Inflammatory macrophage treated with lipopolysaccharide for 1 hour (primary cell): ENCODE measurements at places on chromosomes 7 and 10.

- DNase-seq = peak; percentile 31
These were observed 20.0 kb downstream of the XPNPEP1 start for GRCh38 chr10:109902992-109903947.

- DNase-seq = no peak
These were observed 893.9 kb upstream of the POT1 start for GRCh38 chr7:125823538-125823937.

DNA sequence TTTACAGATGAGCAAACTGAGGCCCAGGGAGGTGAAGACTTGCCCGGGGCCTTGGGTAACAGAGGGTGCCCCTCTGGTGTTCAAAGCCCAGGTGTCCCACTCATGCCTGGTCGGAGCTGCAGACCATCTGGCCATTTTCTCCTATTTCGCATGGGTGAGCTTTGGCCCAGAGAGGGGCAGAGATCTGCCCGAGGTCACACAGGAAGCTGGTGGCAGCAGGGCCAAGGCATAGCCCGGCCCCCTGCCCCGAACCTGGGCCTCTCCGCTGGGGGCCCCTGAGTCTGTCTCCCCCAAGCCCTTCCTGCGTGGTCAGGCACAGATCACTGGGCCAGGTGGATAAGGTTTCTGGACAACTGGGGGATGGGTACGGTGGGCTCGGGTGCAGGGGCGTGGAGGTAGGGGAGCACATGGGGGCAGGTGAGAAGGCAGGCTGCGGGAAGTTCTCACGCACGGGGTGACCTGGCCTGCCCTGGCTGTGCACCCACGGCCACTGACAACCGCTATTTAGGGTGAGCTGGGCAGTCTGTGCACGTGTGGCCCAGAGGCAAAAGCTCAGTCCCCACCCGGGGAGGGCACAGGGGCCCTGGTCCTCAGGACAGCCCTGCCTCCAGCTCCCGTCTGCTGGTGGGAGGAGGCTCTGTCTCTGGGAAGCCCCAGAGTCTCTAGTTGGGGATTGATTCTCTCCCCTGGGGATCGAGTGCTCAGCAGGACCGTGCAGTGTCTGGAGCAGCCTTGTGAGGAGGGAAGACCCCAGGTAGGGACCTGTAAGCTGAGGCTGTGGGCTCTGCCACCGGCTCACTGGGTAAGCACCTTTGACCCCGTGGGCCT is 68.6 kb downstream of the UNCX start:
- DNase-seq = no peak

DNA sequence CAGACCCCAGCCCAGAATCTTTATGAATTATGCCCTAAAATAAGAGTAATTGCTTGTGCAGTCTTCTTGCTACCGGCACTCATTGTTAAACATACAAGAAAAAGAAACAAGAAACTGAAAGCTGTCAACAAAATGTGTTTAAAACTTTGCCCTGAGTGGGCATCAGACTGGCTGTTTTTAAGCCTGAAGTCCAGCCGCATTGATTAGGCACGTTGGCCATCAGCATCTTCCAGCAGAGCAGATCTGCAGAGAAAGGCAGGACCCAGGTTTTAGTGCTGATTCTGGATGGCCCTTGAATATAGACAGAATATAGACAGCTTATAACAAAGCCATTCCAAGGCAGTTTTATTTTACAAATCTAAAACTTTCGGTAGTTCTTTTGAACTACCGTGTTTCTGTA is 102.8 kb downstream of the POLL start:
- DNase-seq = no peak

- DNase-seq = peak; percentile 52
These were observed 24.9 kb downstream of the C7orf25 start for GRCh38 chr7:42886893-42887505.

- DNase-seq = no peak
These were observed 1550.3 kb upstream of the LRRTM3 start for GRCh38 chr10:65375528-65375927.

DNA sequence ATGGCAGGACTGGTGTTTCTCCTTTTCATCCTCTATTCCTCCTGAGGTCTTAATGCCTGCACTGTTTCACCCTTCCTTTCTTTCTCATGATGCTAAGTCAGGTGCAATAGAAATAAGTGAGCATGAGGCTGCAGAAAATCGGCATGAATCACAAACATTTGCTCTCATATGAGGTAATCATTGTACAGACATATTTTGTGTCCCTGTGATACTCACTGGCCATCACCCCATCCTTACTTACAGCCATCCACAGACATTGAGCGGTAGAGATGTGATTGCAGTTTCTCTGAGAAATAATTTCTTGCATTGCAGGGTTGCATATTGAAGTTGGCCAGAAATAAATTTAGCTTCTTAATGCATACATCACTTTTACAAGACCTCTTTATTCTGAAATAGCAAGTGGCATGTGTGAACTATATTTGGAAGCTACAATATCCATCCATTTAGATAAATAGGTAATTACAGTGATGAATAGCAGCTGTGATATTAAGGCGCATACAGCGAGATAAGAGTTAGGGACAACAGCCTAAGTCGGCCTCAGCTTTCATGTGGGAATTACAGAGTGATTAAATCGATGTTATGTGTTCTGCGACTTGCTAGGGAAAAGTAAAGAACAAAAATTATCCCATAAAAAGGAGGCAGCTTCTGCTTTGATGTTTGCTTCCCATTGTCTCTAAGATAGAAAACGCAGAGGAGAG is 612.6 kb downstream of the SORCS3 start:
- no peak for DNase-seq

GRCh38 chr7:80184693-80185092 is 50.1 kb downstream of the GNAI1 start:
- no peak for DNase-seq
